ENCODE measurements at places on chromosomes 5 and 9. TPM values are rescaled to one million over a fixed set of nuclear protein-coding genes. Genes with fewer than 3 reads are reported as not detected.

DNA sequence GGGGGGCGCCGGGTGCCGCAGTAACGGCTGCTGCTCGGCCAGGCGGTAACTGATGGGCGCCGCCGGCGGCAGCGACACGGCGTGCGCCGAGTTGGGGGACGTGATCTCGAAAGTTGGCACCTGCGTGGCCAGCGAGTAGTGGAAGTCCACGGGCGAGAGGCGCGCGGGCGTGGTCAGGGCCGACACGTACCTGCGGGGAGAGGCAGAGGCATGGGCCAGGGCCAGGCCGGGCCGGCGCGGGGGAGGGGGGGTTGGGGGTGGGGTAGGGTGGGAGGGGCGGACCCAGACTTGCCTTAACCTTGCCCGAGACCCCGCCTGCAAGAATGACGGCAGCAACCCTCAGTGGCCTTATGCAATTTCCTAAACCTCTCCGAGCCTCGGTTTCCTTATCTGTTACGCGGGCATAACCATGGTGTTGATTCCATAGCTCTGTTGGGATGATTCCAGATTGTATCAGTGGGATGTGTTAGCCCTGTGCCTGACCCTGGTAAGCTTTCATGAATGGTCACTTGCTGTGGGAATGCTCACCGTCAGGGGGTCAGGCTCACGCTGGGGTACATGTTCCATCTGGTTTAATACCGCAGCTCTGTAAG, 53.0 kb downstream of the PSD2 start:
- DNase-seq, result no peak

DNA sequence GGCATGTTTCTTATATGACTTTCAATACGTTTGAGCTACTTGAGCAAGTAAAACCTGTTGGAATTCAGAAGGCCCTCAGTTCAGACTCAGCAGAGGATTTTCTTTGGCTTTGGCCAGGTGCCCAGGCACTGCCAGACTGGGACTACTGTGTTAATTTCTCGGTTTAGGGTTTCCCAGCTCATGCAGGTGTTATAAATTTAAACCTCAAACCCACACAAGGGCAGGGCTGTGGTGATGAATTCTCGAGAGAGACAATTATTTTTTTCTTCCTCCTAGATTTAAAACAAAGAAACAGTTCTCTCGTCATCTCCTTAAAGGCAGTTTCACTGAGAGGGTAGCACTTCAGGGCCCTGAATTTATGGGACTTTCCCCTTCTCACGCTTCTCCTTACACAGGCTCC, 406.0 kb upstream of the PIK3R1 start:
- DNase-seq, result no peak

GRCh38 chr5:178287091-178287790, 54.6 kb upstream of the PHYKPL start:
- no peak for DNase-seq

- no peak for DNase-seq
These were observed 62.8 kb upstream of the ZFAND5 start for GRCh38 chr9:72427801-72428200.

- DNase-seq, result no peak
These were observed 42.6 kb downstream of the ANKRD55 start for GRCh38 chr5:56190497-56190896.

GRCh38 chr9:132910376-132910775, 31.7 kb downstream of the SPACA9 start:
- no peak for DNase-seq

DNA sequence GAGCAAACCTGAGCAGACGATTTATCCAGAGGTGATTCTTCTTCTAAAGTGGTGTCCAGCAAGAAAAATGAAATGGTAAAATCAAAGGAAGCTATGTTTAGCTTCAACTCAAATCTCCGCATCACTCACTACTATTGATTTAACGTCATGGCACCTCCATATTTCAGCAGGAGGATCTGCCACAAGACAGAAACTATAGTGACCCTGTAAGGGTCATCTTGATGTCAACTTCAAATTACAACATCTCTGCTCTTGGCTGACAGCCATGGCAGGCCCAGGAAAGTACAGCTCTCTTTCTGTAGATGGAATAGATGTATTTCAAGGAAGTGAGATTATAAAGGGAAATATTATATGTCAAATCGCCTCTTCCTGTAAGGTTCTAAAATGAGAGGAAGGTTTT, 10.1 kb upstream of the EFNA5 start:
- no peak for DNase-seq

GRCh38 chr9:121652838-121653231, 1.4 kb downstream of the DAB2IP start:
- DNase-seq, result no peak

GRCh38 chr5:4221048-4221447, 625.4 kb downstream of the IRX1 start:
- DNase-seq, result no peak

DNA sequence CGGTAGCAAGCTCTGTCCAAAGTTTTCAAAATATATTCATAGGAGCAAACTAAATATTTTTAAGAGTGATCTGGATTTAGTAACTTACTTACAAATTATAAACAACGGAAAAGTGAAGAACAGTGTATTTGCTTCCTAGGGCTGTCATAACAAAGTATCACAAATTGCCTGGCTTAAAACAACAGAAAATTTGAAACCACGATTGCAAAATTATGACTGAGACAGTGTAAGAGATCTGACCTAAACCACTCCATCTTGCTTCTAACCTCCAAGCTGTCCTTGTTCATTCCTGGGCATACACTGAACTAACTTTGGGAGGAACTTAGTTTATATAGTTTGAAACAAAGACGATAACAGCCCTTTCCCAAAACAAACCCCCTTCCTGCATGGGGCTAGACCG, 202.0 kb upstream of the CDH6 start:
- DNase-seq, result no peak

DNA sequence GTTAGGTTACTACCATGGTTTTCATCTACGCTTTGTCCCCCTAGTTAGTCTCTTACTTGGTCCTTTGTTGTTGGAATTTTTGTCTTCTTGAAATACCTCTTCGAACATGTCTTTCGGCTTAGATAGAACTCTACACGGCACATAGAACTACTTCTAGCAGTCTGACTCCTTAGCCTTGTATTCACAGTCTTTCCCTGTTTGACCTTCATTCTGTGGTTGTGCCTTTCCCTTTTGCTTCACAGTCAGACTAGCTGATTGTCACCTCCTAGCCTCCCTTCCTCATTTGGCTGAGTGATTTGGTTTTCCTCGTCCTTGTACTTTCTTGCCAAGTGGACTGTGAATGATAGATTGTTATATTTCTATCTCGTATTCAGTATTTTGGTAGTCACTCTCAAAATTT, 10.7 kb downstream of the SMAD5 start:
- DNase-seq, result no peak

GRCh38 chr9:115278326-115279035, 160.5 kb upstream of the TNC start:
- DNase-seq, result no peak

- DNase-seq, result no peak
These were observed 17.2 kb upstream of the GCNT1 start for GRCh38 chr9:76441551-76442322.

GRCh38 chr9:82116556-82116955, 128.0 kb downstream of the SPATA31D1 start:
- no peak for DNase-seq

DNA sequence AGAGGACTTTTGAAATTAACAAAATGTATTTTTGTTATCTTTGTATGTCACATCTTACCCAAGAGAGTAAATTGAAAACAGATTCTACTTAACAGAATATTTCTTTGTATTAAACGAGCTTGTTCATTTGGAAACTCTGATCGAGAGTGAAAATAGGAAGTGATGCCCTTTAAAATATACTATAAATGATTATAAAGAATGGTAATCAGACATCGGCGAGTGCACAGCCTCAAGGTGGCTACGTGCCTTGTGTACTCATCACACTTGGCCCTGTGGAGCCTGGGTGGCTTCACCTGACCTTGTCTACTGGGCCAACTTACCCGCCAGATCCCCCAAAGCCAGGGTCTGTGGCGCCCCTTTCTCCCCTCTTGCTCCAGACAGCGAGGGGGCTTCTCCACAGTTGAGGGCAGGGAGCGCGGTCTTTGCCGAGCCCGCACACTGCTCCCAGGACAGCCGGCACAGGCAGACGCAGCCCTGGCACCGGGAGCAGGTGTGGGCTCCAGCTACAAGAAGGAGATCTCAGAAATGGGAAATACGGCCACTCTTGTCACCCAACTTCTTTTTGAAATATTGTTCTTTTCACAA, 243.2 kb downstream of the CEMIP2 start:
- DNase-seq, result no peak

GRCh38 chr5:179307013-179307800, 38.1 kb downstream of the ADAMTS2 start:
- no peak for DNase-seq

GRCh38 chr5:103355579-103355978, 97.0 kb downstream of the MACIR start:
- DNase-seq, result no peak

DNA sequence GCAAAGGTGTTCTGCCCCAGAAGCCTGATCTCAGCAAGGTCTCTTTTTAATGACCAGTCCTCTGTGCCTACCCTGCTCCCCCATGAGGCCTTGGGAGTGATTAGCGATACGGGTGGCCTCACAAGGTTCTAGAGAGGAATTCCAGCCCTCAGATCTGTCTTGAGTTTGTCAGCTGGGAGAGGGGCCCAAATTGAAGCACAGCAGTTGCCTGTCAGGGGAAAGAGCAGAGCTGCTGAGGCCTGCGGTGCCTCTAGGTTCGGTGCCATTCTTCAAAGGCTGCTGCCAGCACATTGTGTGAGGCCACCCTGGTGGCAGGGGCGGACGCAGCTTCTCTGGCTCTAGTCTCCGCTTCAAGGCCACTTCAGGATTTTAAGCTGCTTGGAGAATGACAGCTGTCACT, 85.7 kb upstream of the GRIA1 start:
- no peak for DNase-seq

DNA sequence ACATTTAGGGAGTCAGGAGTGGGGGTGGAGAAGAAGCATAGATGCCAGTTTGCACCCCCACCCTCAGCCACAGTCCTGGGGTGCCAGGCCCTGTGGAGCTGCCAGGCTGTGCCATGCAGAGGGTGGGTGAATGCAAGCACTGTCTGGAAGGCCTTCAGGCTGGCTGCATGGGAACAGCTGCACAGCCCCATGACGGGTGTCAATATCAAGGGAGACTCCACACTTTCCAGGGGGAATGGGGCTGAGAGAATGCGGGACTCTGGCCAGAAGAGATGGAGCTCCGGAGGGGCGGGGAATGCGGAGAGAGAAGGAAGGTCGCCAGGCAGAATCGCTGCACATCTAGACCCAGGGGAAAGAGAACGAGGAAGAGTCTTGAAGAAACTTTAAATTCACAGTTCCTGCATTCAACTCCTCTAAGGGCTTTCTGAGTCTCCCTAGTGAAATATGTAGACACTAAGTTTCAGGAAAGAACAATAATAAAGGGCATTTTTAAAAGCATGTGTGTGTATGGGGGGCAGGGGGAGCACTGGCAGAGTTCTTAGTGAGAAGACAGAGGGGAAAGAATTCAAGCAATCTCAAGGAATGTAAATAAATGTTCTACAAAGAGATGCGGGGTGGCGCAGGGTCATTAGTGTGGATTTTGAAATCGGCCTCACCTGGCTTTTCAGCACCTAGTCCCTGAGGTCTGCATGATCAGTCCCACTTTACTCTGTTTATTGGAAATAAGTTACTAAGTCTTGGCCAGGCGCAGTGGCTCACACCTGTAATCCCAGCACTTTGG, 59.1 kb downstream of the BOD1 start:
- DNase-seq, result no peak

GRCh38 chr9:114491430-114492003, 13.8 kb downstream of the WHRN start:
- no peak for DNase-seq

DNA sequence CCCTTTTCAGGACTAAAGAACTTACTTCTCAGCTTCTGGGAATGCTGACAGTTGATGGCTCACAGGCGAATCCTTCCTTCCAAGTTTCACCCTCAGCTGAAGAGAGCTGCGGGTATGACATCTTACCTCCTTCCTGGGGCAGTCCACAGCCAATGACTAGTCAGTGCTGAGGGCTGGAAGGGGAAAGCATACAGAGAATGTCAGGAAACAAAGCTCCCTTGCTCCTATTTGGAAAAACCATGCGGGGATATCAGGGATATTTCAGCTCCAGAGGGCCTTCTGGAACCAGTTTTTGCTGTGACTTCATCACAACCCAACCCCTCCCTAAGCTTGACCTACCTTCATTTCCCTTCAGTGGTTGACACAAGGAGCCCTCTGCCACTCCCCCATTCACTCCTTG, 15.7 kb downstream of the FTMT start:
- DNase-seq, result no peak

DNA sequence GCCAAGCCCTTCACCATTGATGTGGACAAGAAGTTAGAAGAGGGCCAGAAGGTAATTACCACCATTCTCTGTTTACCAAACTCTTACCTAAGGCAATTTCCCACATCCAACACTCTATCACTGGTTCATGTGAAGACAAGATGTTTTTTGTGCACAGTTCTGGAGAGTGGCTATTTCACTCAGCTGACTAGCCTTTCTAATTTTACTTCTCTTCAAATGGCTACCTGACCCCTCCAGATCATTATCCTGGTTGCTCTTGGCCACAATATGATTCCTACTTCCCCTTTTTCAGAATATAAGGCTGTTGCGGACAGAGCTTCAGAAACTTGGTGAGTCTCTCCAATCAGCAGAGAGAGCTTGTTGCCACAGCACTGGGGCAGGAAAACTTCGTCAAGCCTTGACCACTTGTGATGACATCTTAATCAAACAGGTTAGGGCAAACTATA, 7.1 kb downstream of the KIF20A start:
- peak; percentile 24 for DNase-seq

DNA sequence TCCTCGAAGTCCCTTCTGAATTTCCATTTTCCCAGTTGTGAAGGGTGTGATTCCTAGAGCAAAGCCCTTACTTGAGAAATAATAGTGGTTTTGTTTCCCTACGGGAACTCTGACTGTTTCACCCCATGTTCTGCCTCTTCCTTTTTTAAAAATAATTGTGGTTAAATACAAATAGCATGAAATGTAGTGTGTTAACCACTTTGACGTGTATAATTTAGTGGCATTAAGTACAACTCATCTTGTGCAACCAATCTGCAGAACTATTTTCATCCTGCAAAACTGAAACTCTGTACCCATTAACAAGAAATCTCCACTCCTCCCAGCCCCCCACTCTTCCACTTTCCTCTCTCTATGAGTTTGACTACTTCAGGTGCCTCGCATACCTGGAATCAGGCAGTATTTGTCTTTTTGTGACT, 35.6 kb upstream of the HAND1 start:
- no peak for DNase-seq

DNA sequence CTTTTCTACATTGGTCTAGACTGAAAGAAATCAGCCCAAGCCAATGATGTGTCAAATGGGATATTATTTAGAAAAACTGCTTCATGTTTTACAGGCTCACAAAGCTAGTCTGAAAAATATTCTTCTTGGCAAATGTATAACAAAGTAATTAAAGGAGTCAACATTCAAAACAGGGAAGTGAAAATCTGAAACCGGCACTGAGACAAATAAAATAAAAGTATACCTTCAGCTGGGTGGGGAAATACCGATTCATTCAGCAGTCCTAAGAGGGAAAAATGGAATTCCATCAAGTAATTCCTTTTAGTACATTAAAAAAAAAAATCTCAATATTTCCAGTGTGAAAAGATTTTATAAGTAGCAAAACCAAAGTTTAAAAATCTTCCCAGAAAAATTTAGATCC, 259.6 kb upstream of the SLC24A2 start:
- DNase-seq, result no peak

Gene CDC20B
- total RNA-seq, result not detected

Gene LPAR1
- 0.27 TPM for total RNA-seq

Gene NUDCD2
- total RNA-seq, result 6.2 TPM

Gene CARD9
- 23.4 TPM for total RNA-seq

Gene BNC2
- under 0.01 TPM for total RNA-seq

Gene OBP2A
- not detected for total RNA-seq

Gene SLC6A19
- under 0.01 TPM for total RNA-seq

Gene CER1
- total RNA-seq, result under 0.01 TPM
